ENCODE measurements at places on chromosomes 12 and 14.

DNA sequence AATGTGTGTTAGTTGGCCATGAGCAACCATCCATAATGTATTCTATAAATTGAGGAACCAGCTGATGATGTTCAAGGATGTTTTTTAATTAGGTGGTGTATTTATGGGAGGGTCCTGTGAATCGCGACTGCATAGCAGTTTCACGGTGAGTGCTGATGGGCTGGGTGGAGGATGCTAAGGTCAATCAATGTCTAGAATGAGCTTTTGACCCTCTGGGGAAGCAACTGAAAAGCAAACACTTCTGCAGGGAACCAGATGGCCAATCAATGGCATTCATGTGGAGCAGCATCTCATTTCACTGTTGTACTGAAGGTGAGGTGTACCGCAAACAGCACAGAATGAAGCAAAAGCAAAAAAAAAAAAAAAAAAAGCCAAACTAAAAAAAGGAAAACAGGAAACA, 676.1 kb upstream of the TMEM132C start:
- no peak for DNase-seq

GRCh38 chr12:7542813-7543212, 39.2 kb upstream of the CD163 start:
- DNase-seq: no peak

- no peak for DNase-seq
These were observed 24.1 kb downstream of the PRIMA1 start for GRCh38 chr14:93764211-93764659.

DNA sequence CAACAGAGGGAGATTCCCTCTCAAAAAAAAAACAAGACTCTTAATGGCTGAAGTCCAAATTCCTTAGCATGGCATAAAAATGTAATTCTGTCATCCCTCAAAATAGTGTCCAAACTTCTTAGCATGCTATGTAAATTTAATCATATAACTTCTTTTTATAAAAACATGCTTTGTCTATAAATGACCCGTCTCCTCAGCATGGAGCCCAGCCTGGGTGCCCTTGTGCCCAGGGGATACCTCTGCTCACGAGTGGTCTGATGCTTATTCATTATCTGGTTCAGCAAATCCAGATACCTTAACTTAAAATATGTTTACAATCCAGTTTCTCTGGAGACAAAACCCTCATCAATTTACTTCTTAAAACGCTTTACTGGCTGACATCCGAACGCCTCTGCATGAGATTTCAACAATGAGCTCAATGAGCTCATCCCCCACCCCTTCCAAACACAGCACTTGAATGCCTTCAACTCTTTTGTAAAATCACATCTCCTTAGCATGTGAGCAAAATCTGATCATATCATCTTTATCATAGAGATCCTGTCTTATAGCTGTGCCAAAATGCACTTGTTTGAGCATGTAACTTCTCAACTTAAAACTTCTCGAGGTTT, 15.7 kb downstream of the RTL1 start:
- DNase-seq: no peak

GRCh38 chr12:75699251-75699650, 187.8 kb upstream of the KRR1 start:
- DNase-seq: no peak

DNA sequence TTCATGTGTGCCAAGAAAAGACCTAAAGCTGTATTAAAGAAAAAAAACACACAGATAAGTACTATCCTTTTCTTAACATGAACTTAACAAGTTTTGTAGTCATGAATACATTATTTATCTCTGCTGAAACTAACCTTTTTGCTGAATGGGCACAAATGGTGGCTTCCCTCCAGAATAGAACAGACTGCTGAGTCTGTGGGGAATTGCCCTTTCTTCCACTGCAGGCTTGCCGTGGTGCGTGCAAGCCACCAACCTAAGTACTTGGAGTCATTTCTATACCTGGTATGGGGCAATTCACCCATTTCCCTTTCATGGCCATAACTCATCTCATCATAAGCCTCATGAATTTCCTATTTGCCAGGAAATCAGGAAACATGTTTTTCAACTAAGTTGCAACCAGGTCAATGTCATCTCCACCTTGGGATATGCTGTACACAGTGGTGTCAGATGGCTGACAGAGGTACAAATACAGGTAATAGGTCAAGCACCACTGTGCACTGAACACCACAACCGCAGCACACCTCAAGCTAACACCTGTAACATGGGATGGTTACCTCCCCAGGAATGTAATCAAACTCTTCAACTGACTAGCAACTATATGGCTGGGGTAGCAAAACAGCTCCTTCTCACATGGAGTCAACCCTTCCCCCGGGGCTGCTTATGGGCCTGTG, 49.9 kb downstream of the CATSPERB start:
- DNase-seq: no peak

DNA sequence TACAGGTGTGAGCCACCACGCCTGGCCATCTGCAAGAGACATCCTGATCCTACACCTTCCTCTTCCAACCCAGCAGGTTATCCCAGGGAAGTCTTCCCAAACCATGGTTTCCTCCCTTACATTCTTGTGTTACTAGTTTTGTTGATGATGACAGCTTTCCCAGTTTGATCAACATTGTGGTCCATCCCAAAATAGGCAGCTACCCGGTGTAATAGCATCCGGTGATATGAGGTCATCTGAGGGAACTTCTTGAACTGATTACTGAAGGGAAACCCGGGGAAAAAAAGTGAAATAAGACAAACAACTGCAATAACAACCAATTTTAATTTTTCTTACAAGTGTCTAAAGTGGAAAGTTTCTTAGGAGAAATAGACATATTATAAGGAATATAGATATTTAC, 45.3 kb upstream of the STAC3 start:
- DNase-seq: no peak
